Activated CD8-positive, alpha-beta memory T cell treated with anti-CD3 and anti-CD28 coated beads, Interleukin-2, amount 50 U/mL, for 48 hours (primary cell): ENCODE measurements at places on chromosomes 1 and 21.

DNA sequence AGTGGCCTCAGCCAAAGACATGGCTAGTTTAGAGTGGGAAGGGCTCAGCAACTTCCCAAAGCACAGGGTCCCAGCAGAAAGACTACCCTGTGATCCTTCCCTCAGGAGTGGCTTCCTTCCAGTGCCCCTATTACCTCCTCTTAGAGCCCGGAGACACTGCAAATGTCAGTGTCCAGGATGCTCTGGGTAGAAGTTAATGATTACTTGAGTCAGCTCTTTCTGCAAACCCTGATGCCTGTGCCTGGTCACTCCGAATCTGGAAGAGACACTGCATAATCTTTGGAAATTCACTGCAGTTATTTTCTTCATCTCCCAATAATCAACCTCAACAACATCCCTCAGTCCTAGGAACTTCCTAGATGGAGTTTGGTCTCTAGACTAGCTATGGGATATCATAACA lies 27.2 kb upstream of the MGST3 start:
- DNase-seq, result no peak

GRCh38 chr1:54253480-54253879 lies 53.5 kb downstream of the MRPL37 start:
- no peak for DNase-seq

DNA sequence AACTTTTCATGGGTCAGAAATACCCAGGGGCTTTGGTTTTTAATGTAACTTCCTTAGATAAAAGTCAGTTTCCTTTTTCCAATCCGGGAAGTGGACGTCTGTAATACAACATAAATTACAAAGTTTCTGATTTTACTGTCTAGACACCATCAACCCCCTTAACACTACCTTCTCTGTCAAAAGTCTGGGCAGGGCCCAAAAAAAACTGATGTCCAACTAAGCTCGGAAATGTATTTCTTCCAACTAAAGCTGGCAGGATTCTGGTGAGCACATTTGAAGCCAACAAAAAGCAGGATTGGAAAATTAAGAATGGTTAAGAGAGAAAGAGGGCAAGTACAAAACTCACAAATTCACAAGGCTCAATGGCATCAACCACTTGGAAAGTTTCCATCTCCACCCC lies 24.3 kb downstream of the DDAH1 start:
- no peak for DNase-seq

- DNase-seq, result no peak
Measured at GRCh38 chr1:62181532-62181931, 13.1 kb upstream of the L1TD1 start.

GRCh38 chr1:108158893-108159453 lies 41.2 kb downstream of the SLC25A24 start:
- no peak for DNase-seq

- no peak for DNase-seq
Measured at GRCh38 chr1:113073479-113073950, 517 bp downstream of the LRIG2 start.

- DNase-seq, result peak; percentile 23
Measured at GRCh38 chr1:228798035-228798434, 62.8 kb downstream of the RHOU start.
